Right ventricle myocardium inferior (tissue), 1 donor: ENCODE measurements at places on chromosomes 3 and 15. TPM values are rescaled to one million over a fixed set of nuclear protein-coding genes. Genes with fewer than 3 reads are reported as not detected.

ADAMTS7 gene
- total RNA-seq: 32.1 TPM

GPR176 gene
- 1.8 TPM for total RNA-seq

FBXL2 gene
- 1.6 TPM for total RNA-seq

DOCK3 gene
- 3.9 TPM for total RNA-seq

KLHL40 gene
- total RNA-seq: not detected

SAMMSON gene
- total RNA-seq: not detected

TM6SF1 gene
- total RNA-seq: 5.0 TPM

NPAP1 gene
- total RNA-seq: not detected

RPL32 gene
- total RNA-seq: 953 TPM

MAP1A gene
- 21.4 TPM for total RNA-seq

GP5 gene
- not detected for total RNA-seq

P4HTM gene
- 25.5 TPM for total RNA-seq

LSMEM2 gene
- total RNA-seq: 29.8 TPM

COL6A5 gene
- total RNA-seq: not detected

GOLGA8J gene
- 0.16 TPM for total RNA-seq

STARD5 gene
- total RNA-seq: 2.2 TPM

IQCH gene
- total RNA-seq: 0.51 TPM

SEMA6D gene
- 17.7 TPM for total RNA-seq

CNTN6 gene
- not detected for total RNA-seq

MED12L gene
- 0.49 TPM for total RNA-seq

BCHE gene
- total RNA-seq: 5.5 TPM

C3orf22 gene
- not detected for total RNA-seq

KCNH8 gene
- total RNA-seq: 0.14 TPM

GOLGA6A gene
- not detected for total RNA-seq

GOLGA8N gene
- 10.3 TPM for total RNA-seq

ANKUB1 gene
- not detected for total RNA-seq

PIK3CB gene
- total RNA-seq: 30.9 TPM

ADAMTSL3 gene
- total RNA-seq: 11.5 TPM

ECE2 gene
- total RNA-seq: not detected

P2RY13 gene
- 1.0 TPM for total RNA-seq

TRH gene
- not detected for total RNA-seq

TBC1D5 gene
- 34.4 TPM for total RNA-seq

IL17RE gene
- total RNA-seq: 0.78 TPM

CPN2 gene
- total RNA-seq: 2.3 TPM

TMCO5A gene
- not detected for total RNA-seq

SPINT1 gene
- total RNA-seq: 2.0 TPM

TMEM45A gene
- 8.0 TPM for total RNA-seq

SLC27A2 gene
- total RNA-seq: not detected

IQGAP1 gene
- 47.6 TPM for total RNA-seq

GOLGA6C gene
- not detected for total RNA-seq

ANKRD34C gene
- total RNA-seq: 0.11 TPM

CALML4 gene
- total RNA-seq: 1.5 TPM

ALDH1L1 gene
- total RNA-seq: 23.1 TPM

GABRR3 gene
- not detected for total RNA-seq

FAM174B gene
- total RNA-seq: 13.0 TPM

CEMIP gene
- 0.14 TPM for total RNA-seq
